ENCODE measurements at places on chromosomes 7 and 10.

- no peak for DNase-seq
These were observed 11.4 kb downstream of the C10orf53 start for GRCh38 chr10:49690698-49691356.

DNA sequence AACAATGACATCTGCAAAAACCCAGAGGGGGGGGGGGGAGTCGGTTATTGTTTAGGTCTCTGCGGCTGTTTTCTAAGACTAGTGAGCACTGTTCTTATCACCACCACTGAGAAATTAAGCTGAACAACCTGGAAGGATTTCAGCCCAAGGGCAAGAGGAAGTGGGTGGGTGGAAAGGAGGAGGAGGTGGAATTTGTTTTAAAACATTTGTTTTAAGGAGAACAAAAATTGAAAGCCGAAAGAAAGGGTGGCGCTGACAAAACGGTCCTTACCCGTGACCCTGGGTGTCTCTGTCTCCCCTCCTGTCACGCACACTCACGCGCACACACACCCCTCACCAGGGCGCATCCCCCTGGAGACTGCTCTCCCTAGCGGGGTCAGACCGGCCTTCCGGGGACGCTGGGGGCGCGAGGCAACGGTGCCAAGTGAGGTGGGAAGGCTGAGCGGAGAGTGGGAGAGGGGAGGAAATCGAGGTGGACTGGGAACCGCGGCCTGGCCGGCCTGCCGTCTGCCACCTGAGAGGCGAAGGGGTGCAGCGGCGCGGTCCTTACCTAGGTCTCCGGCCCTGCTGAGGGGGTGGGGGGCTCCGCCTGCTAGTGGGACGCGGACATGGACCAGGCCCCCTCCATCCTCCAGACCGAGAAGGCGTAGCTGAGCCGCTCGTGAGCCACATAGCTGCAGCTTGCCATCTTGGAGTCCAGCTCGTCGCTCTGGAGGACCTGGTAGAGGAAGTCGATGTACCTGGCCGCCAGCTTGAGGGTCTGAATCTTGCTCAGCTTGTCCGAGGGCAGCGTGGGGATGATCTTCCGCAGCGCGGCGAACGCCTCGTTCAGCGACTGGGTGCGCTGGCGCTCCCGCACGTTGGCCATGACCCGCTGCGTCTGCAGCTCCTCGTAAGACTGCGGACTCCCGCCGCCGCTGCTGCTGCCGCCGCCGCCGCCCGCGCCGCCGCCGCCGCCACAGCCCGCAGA lies 1.0 kb downstream of the TWIST1 start:
- no peak for DNase-seq

GRCh38 chr7:133633055-133633454 lies 380.2 kb downstream of the EXOC4 start:
- DNase-seq = no peak

DNA sequence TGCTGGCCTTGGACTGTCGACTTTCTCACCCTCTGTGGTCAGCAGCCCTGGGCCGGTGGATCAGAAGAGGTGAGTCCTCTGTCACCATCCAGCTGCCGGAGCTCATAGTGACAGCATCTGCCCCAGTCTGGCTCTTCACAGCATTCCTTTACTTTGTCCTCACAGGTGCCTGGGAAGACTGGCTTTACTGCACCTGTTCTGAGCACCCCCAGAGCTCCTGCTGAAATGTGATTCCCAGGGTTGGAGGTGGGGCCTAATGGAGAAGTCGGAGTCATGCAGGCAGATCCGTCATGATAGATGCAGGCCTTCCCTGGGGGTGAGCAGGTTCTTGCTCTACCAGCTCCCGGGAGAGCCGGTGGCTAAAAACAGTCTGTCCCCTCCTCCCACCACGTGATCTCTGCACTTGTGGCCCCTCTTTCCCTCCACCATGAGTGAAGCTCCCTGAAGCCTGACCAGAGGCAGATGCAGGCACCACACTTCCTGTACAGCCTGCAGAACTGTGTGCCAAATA lies 171.5 kb downstream of the ZMYND11 start:
- DNase-seq = no peak

DNA sequence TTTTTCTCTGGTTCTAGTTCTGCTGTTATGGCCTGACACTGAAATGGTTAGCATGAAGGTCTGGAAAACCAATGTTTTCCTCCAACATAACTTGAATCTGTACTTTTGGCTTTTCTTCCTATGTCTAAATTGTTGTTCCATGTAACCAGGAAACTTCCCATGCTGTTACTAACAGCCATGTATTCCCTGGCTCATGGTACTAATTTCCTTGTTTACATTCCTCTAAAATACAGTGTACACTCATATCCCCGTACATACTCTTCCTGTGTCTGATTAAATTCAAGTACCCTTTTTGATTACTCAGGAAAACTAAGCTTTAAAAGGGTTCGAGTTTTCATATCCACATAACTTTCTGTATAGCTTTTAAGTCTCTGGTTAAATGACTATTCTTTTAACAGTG lies 12.3 kb upstream of the ACSM6 start:
- no peak for DNase-seq

GRCh38 chr10:76218035-76218434 lies 786.6 kb downstream of the LRMDA start:
- no peak for DNase-seq

GRCh38 chr7:154744256-154744860 lies 258.6 kb downstream of the PAXIP1 start:
- DNase-seq = peak; percentile 9

DNA sequence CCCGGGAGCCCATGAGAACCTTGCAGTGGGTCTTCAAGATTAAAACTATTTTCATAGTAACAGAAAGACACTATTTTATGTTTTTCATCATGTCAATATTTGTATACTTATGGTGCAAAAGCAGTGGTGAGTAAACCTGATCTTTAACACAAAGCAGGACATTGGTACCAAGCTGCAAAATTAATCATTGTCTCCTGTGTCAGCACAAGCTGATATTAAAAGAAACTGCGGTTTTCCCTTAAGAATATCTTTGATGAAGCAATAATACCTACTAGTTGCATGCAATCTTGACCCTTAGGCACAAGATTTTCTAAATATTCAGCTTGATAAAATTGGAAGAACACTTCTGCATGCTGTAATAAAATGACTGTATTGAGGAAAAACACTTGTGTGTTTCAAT lies 121.7 kb downstream of the MDFIC start:
- DNase-seq = no peak

DNA sequence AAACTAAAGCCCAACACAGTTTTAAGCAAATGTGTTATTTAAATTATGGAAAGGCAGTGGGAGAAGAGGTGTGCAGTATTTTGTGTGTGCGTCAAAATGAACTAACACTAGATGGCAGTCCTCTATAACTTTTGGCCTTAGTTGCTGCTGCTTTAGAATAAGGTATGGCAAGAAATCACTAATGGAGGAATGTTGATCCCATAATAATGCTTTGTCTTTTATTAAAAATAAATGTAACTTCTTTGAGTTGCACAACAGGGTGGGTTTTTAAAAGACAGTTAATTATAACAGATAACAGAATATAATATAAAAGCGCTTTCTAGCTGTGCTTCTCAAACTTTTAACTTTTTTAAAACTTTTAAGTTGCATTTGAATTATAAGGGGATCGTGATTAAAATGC lies 56.4 kb downstream of the BBS9 start:
- no peak for DNase-seq

DNA sequence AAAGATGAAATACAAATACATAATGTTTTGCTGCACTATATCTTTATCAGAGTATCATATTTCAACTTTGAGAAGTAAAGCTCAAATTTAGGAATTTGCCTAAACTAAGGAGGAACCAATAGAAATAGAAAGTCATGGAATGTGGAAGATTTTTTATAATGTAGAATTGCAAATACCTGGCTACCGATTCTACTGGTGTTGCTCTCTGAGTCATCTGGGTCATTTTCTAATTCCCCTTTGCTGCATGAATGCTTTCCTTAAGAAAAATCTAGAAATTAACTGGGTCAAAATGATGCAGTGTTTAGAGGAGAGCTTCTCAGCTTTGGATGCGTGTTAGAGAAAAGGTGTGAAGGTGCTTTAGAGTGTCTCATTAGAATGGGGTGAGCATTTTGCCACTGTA lies 568.9 kb upstream of the ANKRD30A start:
- DNase-seq = no peak

- no peak for DNase-seq
These were observed 22.8 kb upstream of the GOLGA7B start for GRCh38 chr10:97826892-97827291.

- no peak for DNase-seq
These were observed 115.8 kb upstream of the TMEM168 start for GRCh38 chr7:112905950-112906349.

DNA sequence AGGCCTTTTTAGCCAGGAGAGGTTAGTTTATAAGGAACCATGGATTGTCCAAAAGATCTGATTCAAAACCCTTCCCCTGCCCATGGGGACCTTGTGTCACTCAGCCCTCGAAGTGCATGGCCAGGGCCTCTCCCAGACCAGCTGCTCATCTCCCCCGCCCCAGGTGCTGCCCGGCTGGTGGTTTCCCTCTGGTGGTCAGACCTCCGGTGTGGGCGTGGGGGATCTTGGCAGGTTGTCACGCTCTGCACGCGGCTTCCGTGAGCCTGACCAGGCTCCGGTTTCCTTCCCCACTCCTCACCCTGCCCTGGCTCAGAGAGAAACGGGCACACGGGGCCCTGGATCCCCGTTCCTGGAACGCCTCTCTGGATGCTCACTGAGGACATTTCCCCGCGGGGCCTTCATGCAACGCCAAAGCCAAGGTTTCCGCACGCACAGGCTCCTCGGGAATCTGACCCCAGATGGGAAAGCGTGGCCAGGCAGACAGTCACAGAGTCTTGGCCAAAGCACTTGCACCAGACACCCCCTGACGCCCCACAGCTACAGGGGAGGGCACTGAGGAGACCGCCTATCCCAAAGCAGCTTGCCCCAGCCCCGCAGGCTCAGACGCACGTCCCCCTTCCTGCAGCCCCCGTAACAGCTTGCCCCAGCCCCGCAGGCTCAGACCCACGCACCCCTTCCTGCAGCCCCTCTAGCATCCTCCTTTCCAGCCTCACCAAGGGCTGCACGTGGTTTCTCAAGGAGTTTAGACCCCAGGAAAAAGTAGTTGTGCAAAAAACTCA lies 7.8 kb upstream of the DIP2C start:
- DNase-seq = no peak

- DNase-seq = no peak
These were observed 23.0 kb downstream of the PHYH start for GRCh38 chr10:13276749-13277365.

- no peak for DNase-seq
These were observed 805 bp downstream of the ZNF736 start for GRCh38 chr7:64314566-64314965.

GRCh38 chr7:134721171-134721570 lies 58.3 kb upstream of the CALD1 start:
- no peak for DNase-seq

- DNase-seq = no peak
These were observed 20.6 kb upstream of the FAM180A start for GRCh38 chr7:135769005-135769802.

- DNase-seq = no peak
These were observed 62.3 kb downstream of the OSBPL3 start for GRCh38 chr7:24917510-24918239.

GRCh38 chr10:20105931-20106330 lies 289.7 kb downstream of the PLXDC2 start:
- no peak for DNase-seq

- no peak for DNase-seq
These were observed 424.4 kb downstream of the PLXDC2 start for GRCh38 chr10:20240643-20241042.

GRCh38 chr7:109003742-109004141 lies 434.1 kb downstream of the DNAJB9 start:
- DNase-seq = no peak

- no peak for DNase-seq
These were observed 60.6 kb downstream of the INSIG1 start for GRCh38 chr7:155358066-155358947.

DNA sequence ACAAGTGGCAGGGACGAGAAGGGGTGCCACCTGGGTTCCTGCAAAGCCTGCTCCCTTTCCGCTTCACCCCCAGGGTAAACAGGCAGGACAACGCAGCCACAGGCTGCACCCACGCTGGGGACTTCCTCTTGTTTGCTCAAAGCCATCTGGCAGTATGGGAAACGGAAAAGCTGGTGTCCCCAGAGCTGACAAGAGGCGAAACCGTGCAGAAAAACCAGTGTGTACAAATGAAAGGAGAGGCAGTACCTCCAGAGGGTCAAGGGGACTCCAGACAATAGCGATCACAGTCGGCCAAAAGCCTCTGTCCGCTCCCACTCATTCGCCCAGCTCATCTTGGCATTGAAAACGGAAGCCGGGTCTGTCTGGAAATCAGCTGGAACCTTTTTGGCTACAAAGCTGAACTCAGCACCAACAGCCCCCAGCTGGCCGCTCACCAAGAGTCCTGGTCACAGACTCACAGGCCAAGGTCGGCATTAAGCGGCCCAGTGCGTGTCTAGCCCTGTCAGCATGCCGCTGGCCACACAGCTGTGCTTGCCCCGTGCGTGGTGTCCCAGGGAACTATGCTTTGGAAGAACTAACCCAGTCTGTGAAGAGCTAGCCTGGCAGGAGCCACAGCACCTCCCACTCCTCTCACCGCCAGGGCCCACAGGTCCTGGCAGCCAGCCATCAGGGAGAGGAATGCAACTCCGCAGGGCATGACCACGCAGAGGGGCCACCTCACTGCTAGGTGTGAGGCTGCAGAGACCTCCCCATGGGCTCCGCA lies 10.4 kb downstream of the TNS3 start:
- DNase-seq = no peak

DNA sequence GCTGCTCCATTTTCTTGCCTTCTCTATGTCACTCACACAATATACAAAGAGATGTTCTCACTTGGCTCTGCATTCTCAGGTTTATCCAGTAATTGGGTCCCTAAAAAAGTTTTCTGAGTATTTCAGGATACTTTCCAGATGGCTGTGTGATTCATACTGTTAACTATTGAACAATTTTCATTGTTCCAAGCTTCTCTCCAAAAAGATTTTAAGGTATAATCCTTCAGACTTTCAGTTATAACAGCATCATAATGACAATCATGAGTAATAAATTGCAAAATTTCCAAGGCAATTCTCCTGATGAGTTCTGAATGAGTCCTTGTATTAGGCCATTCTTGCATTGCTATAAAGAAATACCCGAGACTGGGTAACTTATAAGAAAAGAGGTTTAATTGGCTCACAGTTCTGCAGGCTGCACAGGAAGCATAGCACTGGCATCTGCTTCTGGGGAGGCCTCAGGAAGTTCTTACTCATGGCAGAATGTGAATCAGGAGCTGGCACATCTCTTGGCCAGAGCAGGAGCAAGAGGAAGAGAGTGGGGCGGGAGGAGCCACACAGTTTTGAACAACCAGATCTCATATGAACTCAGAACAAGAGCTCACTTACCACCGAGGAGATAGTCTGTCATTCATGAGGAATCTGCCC lies 148.1 kb downstream of the SLC16A9 start:
- DNase-seq = no peak

GRCh38 chr10:52668024-52668423 lies 104.6 kb downstream of the MBL2 start:
- no peak for DNase-seq

DNA sequence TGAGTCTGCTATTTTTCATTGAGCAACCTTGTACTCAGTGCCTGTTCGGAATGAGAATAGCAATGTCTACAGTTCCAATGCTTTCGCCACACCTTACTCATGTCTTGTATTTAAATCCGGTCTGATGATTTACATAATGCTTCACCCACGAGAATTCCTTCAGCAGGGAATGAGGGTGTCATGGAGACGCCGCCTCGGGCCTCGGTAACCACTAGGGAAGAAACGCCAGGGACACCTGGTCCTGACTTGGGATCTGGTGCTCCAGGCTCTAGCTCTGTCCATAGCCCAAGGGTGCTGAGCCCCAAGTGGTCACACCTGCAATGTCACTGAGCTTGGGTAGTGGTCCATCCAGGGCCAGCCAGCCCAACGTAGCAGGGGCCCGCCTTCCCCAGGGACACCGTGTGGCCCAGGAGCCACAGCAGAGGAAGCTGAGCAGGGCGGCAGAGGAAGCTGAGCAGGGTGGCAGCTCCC lies 37.4 kb downstream of the PRKAG2 start:
- DNase-seq = no peak
